ENCODE measurements at places on chromosomes 12 and 14.

DNA sequence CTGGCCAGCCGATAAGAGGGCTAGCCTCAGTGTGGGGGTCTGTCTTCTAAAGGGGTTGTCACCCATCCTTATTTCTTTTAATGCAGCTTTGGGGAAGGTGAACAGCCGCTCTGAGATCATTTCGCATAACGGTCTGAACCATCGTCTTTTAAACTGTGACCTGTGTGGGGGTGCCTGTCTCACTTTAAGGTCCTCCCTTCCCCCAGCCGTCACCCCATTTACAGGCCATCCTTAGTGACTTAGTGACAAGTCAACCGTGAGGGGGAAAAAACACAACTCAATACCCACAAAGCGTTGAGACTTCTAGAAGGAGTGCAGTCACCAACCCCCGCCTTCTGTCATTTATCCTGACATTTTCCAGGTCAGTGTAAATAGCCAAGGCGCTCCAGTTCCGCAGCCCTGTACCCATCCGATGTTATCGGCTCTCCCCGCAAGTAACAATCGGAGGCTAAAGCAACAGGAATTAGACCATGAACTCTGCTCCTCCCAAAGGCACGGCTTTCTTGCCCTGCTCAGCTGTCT is 505 bp upstream of the DENND5B start:
- DNase-seq = no peak

GRCh38 chr14:54332490-54332889 is 64.3 kb upstream of the CDKN3 start:
- no peak for DNase-seq

DNA sequence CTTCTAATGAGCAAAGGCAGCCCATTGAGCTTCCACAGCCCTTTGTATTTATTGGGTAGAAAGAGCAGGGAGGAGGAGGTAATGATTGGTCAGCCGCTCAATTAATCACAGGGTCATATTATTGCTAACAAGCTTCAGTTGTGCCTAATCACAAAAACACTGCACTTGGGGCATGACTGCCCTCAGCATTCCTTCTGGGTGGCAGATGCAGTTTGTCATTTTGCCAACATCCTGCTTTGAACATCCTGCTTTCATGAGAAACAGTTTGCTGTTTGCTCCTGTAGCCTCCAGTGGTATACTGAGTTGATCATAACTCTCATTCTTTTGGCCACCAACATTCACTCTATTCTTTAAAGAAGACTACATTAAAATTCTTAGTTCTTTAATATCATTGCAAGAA is 462.9 kb upstream of the MIS18BP1 start:
- no peak for DNase-seq

GRCh38 chr12:19242581-19242980 is 113.0 kb downstream of the PLEKHA5 start:
- DNase-seq = no peak

GRCh38 chr14:98994561-98994960 is 277.4 kb downstream of the BCL11B start:
- DNase-seq = no peak

GRCh38 chr12:68806488-68807237 is 1.3 kb upstream of the MDM2 start:
- no peak for DNase-seq

DNA sequence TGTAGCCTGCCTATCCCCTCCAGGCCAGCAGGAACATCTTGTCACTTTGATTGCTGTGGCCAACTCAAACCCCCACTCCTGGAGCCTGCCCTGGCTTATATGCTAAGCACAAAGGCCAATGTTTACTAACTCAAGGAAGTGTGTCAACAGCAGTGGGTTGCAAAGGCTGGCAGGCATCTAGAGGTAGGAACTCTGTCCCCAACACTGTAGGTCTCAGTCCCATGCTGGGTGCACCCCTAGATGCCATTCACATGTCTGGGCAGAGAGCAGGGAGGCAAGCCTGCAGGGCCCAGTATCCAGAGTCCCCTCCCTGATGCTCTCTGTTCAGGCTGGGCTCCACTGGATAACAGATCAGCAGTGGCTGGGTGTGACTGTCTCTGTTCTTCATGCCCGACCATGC is 1.6 kb upstream of the HPD start:
- no peak for DNase-seq

GRCh38 chr12:98334768-98335167 is 180.6 kb upstream of the TMPO start:
- no peak for DNase-seq

Data from mesenteric fat pad (tissue), 1 donor.